ENCODE measurements at places on chromosomes 6 and 20.
A peak's percentile ranks its signal among the peaks of the same experiment; 100 is the strongest.

DNA sequence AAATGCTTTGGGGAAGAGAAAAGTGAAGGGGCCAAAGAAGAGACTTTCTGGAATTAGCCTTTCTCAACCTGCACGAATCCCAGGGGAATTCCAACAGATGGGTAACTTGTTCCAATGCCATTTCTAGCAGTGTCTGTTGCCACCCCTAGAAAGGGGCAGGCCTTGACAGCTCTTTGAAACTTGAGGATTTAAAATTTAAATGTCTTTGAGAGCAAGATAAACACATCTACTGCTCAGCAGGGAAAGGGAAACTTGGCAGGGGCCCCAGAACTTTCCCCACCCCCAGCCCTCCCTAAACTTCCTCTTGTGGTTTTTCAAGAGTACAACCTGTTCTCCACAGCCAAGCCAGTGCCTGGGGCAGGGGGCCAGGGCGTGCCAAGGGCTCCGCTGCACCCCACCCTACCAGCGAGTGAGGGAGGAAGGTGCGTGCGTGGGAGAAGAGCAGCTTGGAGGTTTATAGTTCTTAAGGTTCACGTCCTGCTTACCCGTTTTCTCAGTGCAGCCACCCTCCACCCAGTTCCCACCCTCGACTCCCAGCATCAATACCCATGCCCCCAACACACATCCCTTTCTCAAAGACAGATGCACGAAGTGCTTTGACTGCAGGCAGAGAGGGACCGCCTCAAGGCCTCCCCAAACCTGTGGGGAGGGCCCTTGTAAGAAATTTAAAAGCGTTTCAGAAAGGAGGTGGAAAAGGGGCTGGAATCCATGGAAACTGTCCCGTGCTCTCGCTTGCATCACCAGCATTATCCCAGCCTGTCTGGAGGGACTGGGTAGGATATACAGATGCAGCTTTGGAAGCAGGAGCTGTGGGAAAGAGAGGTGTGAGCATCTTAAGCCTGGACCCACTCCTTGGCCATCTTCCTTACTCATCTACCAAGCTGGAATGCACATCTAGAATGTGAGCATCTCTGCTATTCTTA lies 4.5 kb upstream of the TAF8 start:
- peak; percentile 87 for DNase-seq

GRCh38 chr6:36065916-36066315 lies 38.3 kb downstream of the MAPK14 start:
- no peak for DNase-seq

DNA sequence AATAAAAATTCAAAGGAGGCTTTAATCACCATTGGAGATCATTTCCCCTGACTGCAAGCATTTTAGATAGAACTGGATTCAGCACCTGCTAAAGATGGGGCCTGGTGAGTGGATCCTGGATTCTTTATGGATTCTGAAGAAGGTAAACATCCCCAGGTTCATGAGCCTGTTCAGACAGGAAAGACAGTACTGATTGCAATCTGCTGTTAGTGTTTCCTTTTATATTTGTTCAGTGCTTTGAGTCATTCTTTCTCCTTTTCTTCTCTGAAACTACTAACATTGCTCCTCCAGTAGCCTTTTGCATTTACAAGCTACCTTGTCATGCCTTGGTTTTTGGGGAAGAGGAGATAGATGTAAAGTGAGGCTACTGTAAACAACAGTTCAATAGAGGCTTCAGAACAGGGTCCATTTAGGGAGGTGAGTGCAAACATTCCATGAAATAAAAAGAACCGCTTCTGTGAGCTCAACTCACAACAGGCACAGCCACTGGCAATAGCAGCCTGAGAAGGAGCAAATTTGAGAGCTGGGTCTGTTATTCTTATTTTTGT lies 66.4 kb upstream of the PRL start:
- DNase-seq = no peak

GRCh38 chr6:142892254-142893021 lies 52.5 kb downstream of the HIVEP2 start:
- DNase-seq = no peak

- no peak for DNase-seq
Observed at GRCh38 chr6:167232356-167232755, 58.8 kb upstream of the UNC93A start.

GRCh38 chr20:57616143-57616951 lies 3.9 kb downstream of the ZBP1 start:
- no peak for DNase-seq

- no peak for DNase-seq
Observed at GRCh38 chr6:117018771-117019170, 141.7 kb downstream of the RFX6 start.

DNA sequence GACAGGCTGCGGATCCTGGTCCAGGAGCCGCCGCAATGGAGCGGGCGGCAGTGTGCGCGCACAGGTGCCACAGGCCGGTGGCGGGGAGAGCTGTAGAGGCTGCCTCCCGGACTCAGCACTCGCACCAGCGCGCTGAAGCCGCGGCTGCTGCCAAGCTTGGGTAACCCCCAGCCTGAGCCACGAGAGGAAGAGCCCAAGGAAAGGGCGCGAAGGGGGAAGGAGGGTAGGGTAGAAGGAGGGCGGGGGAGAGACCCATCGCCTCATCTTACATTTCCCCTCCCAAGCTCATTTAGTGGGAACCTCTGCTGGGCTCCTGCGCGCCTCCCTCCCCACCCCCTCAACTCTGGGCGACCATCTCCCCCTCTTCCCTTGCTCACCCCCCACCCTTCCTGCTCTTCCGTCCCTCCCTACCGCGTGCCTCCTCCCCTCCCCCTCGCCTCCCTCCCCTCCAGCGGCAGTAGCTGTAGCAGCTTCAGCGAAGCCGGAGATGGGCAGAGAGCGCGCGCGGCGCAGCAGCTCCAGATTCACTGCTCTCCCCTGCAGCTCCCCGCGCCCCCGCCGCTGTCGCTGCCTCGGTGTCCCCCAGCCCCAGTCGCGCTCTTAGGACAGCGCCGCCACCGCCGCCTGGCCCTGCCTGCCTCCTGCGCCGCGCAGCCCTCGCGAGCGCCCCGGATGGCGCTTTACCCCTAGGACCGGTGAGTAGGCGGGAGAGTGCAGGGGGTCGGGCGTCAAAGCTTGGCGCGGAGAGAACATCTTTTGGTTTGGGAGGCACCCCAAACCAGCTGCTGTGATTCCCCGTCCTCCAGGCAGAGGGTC lies at the start of gene FUT9:
TSS of gene FUT9 (plus strand) at position 457 of the 816 bp plus-strand sequence. CDS start 187,182 bp downstream, outside the sequence.
- peak; percentile 31 for DNase-seq

All from left hindlimb (tissue), 1 donor.